Globus pallidus (tissue), 1 donor: ENCODE measurements at places on chromosomes 13 and 19.
A peak's percentile ranks its signal among the peaks of the same experiment; 100 is the strongest.

DNA sequence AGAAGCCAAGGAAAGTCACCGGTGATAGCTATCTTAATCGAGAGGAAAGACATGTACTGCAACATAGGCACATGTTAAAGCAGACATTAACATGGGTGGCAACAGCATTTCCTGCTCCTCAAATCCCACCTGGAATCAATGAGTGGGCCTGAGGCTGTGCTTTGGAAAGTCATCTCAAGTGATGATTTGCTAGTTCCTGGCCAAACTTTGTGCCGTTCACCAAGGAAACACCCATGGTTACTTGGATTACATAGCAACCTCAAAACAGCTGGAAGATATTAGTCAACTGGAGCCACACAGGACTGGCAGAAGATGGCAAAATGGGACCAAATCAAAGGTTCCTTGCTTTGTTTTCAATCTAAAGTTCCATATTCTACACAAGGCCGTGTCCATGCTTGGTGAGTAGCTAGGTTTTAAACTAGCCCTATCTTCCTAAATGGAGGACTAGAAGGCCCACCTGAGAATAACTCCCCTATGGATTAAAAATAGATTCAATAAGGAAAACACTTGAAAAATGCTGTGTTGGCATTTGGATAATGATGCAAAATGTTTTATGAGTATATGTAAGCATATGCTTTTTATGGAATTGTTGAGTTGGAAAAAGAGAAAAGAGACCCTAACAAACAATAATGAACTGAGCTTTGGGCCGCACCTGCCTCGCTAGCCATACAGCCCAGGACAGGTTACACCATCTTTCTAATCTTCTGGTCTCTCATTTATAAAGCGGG, 144.5 kb downstream of the RGCC start:
- no peak for DNase-seq

DNA sequence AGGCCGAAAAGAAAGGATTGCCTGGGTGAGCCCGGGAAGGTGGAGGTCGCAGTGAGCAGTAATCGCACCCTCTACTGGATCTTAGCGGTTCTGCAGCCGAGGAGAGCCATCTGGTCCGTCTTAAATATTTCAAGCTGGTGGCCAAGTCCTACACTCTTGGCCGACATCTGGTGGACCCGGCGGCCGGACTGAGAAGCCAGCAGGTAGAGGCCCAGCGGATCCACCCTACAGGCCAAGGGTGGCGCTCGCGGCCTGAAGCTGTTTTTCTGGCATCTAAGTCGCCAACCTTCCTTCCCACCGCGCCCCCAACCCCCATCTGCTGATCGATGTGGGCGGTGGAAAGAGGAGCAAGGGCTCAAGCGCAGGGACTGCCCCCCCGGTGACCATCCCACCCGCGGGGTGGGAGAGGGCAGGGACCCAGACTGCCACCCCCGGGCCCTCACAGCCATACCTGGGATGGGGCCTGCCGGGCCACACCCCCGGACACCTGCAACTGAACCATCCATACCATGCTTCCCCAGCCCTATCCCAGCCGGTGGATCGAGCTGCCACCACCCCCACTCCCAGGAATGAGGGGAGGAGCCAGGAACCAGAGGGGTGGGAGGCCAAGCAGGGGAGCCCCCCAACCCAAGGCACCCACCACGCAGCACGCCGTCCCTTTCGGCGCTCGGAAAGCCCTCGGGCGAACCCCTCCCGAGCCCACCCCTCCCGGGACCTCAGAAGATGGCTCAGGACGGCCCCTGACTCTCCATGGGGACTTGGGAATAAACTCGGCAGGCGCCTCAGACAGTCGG, 46.3 kb upstream of the ZNF730 start:
- DNase-seq: peak; percentile 7

GRCh38 chr13:33105387-33106005, 89.3 kb downstream of the KL start:
- DNase-seq: peak; percentile 54

DNA sequence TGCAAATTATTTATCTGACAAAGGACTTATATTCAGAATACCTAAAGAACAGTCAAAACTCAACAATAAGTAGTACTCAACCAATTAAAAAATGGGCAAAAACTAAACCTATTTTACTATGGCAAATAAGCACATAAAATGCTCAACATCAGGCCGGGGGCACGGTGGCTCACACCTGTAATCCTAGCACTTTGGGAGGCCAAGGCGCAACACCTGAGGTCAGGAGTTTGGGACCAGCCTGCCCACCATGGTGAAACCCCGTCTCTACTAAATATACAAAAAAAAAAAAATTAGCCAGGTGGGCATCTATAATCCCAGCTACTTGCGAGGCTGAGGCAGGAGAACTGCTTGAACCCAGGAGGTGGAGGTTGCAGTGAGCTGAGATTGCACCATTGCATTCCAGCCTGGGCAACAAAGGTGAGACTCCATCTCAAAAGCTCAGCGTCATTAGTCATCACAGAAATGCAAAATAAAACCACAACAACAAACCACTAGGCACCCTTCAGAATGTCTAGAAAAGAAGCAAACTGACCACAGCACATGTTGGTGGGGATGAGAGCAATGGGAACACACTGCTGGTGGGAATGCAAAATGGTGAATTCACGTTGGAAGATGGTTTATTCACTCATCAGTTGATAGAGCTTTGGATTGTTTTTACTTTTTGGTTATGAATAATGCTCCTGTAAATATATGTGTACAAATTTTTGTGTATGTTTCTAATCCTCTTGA, 180.6 kb upstream of the SOX1 start:
- no peak for DNase-seq

DNA sequence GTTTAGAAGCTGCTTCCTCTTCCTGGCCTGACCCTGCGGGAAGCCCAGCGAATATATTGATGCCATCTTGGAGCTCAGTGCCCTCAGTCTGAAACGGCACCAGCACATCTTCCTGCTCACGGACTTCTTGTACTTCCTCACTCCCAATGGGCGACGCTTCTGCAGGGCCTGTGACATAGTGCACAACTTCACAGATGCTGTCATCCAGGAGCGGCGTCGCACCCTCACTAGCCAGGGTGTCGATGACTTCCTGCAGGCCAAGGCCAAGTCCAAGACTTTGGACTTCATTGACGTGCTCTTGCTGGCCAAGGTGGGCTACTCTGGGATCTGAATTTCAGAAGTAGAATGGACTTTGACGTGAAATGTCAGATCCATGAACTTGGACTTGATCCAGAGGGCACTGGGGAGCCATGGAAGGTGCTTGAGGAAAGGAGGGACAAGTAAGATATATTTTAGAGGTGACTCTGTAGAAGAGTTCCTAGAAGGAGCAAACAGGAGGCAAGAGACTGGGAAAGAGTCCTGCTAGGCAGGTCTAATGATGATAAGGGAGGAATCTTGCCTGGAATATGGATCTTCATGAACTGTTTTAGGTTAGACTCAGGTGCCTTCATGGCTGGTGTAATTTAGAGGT, 38.4 kb upstream of the CYP4F8 start:
- no peak for DNase-seq

DNA sequence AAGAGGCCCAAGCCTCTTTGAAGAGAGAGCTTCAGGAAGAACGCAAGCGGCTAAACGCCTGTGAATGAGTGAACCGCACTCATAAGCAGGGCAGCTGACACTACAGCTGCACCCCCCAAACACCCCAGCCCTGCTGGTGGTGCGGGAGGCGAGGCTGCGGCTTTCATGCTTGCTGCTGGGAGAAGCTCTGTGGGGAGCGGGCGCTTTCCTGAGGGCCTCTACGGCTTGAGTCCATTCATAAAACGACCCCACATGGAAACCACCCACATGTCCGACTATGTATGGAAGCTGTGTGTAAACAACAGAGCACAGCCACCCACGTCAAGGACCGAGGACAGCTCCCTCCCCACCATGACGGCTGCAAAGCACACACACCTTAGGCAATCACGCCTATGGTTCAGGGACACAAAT, 5.5 kb downstream of the AP3D1 start:
- DNase-seq: no peak
